ENCODE measurements at places on chromosomes 1 and 21.

- no peak for DNase-seq
Measured at GRCh38 chr1:154325583-154326545, 539 bp downstream of the ATP8B2 start.

DNA sequence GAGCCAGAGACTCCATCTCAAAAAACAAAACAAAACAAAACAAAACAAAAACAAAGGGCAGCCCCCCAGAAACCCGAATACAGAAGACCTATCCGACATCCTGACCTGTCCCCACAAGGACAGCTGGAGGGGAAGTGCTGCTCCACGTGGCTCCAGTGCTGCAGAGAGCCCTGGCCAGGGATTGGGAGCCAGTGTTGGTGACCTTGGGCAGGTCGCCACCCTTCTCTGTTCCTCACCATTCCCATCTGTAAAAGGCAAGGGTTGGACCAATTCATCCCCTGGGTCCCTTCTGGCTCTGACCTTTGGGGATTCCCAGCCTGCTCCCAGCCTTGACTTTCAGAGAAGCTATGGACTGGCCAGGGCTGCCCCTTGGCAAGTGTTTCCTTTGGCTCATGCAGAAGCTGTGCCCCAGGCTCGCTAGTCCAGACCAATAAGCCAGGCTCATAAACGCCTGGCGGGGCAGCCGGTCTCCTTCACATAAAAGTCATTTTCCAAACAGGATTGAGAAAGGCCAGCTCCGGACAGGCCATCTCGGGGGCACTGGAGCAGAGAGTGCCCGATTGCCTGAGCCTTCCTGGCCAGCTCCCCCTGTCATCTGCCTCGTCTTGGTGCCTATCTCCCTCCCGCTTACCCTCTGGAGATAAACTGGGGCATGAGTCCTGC is 20.0 kb upstream of the PADI1 start:
- DNase-seq, result no peak

DNA sequence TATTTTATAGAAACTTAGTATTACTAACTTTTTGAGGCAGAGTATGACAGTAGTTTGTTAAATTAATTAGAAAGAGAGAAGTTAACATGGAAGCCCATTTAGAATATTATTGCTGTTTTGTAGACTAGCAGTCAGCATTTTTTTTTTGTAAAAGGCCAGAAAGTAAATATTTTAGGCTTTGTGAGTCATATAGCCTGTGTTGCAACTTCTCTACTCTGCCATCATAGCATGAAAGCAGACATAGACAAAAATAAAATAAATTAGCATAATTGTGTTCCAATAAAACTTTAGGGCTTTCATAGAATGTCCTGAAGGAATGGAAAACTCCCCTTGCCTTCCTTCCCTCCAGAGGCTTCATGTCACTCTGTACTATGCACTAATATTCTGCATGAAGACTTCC is 12.3 kb upstream of the RGS4 start:
- no peak for DNase-seq

DNA sequence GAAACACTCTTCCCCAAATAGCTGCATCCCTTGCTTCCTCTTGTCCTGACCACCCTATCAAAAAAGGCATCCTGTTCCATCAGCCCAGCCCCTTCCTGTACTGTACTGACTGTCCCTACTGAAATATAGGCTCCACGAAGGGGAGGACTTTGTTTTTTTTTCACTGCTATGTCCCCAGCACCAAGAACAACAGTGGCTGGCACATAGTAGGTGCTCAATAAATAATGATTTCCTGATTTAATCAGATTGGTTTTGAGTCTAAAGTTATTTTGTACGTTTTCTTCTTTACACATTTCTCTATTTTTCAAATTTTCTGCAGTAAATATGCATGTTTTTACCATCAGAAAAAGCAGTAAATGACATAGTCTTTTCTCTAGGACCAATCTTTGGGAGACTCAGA is 73.9 kb downstream of the CD58 start:
- DNase-seq, result no peak

GRCh38 chr1:113073479-113073950 is 517 bp downstream of the LRIG2 start:
- no peak for DNase-seq

- no peak for DNase-seq
Measured at GRCh38 chr1:65434255-65434654, 13.8 kb downstream of the LEPR start.

- no peak for DNase-seq
Measured at GRCh38 chr1:109475261-109475660, 8.4 kb upstream of the ATXN7L2 start.

GRCh38 chr1:224666913-224667312 is 50.8 kb downstream of the CNIH3 start:
- DNase-seq, result no peak

GRCh38 chr1:178192686-178193085 is 98.8 kb downstream of the RASAL2 start:
- DNase-seq, result no peak

DNA sequence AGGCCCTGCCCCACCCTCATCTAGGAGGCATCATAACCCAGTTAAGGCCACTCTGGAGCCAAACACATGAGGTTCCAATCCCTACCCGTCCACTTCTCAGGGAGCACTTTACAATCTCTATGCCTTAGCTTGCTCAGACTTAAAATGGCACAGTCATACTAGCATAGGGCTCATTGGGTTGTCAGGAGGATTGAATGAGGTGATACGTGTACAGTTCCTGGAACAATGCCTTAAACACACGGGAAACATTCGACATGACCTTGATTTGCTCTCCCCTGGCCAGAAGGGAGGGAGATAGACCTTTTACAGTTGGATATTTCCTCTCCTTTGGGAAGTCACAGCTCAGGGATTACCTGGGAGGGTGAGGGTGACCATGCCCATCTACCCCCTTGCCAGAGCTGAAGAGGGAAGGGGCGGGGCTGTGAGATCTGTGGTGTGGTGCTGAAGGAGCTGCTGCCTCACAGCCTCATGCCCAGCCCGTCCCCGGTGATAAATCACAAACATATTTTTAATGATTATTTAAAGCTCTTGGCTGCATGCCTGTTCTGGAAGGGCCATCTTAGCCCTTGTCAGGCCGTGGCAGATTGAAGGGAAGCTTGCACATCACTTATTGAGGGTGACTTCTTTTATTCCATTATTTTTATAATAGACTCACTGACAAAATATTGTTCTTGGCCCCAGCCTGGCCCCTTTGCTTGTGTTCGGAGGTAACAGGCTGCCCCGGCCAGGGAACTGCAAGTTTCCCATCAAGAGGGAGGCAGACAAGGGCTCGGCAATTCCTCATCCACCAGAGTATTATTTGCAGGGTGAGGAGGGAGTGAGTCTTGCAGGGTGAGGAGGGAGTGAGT is 83.4 kb downstream of the FOXD2 start:
- DNase-seq, result no peak

DNA sequence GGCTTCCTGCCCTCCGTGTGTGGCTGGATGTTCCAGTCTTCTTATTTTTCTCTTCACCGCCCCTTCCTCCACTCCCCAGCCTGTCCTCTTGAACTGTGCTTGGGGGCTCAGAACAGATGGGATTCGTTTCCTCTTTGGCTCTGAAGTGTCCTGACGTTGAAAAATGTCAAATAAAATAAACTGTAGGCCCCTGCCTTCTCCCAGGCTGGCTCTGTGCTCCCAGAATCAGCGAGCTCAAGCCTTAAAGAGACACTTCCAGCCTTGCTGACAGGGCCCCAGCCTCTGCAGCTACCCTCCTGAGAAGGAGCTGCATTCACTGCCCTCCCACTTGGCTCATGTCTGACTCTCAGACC is 104.2 kb upstream of the IPO9 start:
- DNase-seq, result no peak

- no peak for DNase-seq
Measured at GRCh38 chr1:37629008-37629407, 5.7 kb downstream of the RSPO1 start.

DNA sequence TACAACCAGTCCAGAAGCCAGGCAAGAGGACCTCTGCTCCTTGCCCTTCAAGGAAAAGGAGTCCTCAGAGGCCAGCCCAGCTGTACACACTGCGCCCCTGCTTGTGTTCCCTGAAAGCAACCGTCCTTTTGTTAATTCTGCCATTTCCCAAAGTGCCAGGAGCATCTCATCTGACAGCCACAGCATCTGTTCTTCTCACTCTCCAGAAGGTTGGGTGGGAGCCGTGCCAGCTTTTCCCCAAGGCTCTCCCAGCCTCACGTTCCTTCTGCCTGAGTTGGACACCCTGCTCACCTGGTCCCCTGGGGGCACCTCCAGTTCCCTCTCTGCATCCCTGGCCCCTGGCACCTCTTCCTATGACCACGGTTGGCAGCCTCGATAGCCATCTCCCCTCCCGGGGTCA is 10.5 kb upstream of the CNTN2 start:
- no peak for DNase-seq

DNA sequence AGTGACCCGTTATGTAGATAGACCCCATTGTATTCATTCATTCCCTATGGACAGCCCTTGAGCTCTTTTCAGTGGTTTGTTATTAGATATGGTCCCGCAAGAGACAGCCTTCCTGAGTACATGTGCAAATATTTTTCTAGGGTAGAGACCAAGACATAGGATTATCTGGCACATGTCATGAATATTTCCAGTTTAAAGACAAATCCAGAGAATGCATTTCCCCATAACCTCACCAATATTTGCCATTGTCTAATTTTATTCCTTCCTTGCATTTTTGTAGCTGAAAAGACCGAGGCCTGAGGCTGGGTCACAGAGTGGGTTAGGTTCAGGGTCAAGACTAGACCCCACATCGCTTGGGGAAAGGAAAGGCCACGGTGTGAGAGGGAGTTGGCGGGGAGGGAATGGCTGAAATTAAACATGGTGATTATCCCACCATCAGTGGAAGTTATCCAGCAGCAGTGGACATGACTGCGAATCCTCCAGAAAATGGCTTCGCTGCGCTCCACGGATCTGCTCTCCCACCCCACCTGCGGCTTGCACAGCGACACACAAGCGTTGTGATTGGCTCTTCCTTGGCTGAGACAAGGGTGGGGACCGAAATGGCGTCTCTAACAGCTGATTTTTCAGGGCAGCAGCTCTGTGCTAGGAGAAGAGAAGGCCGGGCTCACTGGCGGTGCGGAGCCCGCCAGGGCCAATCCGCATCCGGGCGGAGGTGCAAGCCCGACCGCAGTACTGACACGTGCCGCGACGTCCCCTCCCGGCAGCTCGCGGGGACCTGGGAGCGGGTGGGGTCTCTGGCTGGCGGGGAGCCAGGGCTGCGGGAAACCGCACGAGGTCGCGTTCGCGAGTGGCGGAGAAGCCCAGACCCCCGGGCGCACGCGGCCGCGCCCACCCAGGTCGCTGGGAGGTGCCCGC is 16.1 kb upstream of the STMN1 start:
- DNase-seq, result peak; percentile 16

DNA sequence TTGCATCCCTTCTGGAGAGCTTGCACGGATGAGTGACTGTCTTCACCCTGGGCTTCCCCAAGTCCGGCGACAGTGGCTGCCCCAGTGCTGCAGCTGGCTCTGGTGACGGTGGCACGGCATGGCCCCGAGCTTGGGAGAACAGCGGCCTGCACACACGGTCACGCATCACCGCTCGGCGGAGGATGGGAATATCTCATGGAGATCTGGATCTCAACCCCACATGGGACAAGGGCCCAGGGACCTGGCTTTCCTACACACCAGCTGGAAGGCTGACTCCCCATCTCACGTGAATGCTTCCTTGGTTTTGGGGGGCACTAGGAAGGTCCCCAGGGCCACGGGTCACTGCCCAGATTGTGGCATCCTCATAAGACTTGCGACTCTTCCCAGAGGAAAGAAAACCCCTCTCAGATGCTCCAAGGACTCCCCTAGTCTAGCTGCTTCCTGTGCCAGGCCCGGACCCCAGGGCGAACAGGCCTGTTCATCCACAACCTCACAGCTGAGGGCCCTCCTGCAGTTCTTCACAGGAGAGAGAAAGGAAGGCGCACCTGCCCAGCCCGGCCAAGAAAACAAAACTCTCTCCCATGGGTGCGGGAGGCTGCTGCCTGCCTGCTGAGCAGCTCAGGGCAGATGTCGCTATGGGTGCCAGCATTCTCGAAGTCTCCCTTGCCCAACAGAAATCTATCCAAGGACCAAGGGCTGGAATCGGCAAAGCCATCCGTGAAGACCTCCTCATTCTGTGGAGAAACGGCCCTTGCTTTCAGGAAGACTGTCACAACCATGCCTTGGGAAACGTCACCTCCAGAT is 9.9 kb downstream of the CFAP410 start:
- no peak for DNase-seq

DNA sequence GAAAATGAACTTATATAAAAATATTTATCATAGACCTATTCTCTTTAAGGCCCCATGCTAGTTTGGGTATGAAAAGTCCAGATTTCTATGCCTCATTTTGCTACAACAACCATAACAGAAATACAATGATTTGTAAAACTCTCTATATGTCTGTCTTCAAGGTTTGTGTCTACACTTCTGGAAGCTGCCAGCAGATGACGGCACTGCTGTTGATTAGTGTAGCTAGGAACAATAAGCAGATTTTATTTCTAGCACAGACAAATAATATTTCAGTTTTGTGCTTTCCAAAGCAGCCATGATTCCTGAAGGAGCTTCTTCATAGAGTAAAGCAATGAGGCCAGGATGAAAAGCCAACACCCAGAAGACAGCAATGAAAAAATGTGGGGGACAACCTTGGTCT is 779.6 kb upstream of the ADGRL2 start:
- DNase-seq, result no peak

DNA sequence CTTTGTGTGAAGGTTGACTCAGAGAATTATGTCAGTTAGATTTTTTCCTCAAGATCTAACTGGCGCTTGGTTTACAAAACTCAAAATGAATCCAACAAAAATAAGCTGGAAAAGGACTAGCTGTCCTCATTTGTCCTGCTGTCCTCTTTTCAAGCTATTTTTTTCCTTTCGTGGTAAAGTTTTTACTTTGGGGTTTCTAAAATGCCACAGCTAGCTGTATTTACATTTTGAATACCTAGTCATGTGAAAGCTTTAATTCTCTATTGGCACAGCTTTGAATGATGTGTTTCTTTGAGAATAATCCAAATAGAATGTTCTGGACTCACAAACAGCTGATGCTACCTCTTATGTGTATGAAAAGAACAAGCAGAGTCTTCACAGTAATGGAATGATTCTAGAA is 673.6 kb upstream of the NR5A2 start:
- DNase-seq, result no peak

- peak; percentile 26 for DNase-seq
Measured at GRCh38 chr1:40980453-40981121, 1.1 kb downstream of the CTPS1 start.

GRCh38 chr1:10432910-10433700 is 2.9 kb downstream of the CENPS start:
- DNase-seq, result no peak

DNA sequence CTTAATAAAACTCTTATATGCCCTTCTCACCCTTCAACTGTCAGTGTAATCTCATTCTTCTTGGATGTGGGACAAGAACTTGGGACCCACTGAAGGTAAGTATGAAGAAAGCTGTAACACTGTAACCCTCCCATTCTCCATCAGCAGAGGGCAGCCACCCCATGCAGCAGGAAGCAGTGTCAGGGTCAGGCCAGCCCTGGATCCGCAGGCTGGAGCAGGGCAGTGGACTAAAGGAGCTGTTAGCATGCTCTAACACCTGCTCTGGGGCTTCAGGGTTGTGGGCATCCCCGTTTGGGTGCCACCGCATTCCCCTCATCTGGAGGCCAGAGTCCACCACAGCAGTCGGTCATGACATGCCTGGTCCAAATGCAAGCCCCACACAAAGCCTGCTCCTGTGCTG is 156.5 kb downstream of the HIVEP3 start:
- no peak for DNase-seq

- DNase-seq, result no peak
Measured at GRCh38 chr1:150083907-150084306, 16.3 kb downstream of the VPS45 start.

- no peak for DNase-seq
Measured at GRCh38 chr1:215970406-215970805, 403.3 kb downstream of the KCTD3 start.

- DNase-seq, result no peak
Measured at GRCh38 chr1:159783724-159784123, 3.0 kb downstream of the DUSP23 start.

- DNase-seq, result no peak
Measured at GRCh38 chr1:201692555-201693394, 136.2 kb upstream of the IPO9 start.
